CD4-positive, alpha-beta T cell treated with Interleukin-4 for 4 hours (primary cell): ENCODE measurements at places on chromosomes 4 and X.

DNA sequence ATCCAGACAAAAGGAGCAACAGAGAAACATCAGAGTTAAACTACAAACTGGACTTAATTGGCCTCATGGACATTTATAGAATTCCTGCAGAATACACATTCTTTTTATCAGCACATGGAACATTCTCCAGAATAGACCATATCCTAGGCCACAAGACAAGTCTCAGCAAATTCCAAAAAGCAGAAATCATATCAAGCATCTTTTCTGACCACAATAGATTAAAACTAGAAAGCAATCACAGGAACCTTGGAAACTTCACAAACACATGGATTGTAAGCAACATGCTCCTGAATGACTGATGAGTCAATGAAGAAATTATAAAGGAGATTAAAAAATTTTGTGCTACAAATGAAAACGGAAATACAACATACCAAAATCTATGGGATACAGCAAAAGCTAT, 526.7 kb downstream of the PCDH7 start:
- no peak for DNase-seq

DNA sequence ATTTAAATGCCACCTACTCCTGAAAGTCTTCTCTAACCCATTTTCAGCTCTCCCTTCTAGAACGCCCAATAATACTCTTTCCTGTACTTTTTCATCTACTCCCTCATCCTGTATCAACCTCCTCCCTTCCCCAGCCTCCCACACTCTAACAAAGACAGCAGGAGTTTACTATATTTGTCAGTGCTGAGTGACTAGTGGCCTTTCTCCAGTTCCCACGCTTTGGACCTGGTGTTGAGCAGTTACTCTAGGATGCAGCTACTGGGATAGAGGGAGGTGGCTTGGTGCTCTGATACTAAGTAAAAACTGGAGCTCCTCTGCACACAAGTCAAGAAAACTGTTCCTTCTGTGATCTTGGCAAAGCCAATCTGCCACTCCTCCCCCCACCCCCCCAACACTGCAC, 36.1 kb upstream of the KLHL13 start:
- no peak for DNase-seq

- no peak for DNase-seq
Measured at GRCh38 chr4:73751166-73751565, 10.8 kb downstream of the CXCL8 start.

GRCh38 chr4:188680004-188680666, 540.9 kb downstream of the TRIML1 start:
- no peak for DNase-seq

DNA sequence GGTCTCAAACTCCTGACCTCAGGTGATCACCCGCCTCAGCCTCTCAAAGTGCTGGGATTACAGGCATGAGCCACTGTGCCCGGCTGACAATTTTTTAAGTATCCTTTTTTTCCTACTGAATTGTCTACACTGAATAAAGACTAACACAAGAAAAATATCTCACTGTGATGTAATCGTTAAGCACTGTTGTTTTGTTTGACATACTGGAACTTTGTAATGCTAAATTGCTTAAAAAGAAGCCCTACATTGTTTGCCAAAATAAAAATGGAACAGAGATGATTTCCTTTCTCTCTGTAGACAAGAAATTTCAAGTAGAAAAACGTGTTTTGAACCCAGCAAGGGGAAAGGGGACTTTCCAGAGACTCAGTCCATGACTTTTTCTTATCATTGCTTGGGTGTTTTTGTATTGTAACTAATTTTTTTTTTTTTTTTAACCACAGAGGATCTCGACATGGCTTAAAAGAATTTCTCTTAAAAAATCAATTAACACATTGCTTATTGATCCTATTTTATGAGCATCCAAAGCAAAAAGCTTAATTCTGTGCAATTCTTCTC, 74.9 kb downstream of the TMEM156 start:
- peak; percentile 36 for DNase-seq

DNA sequence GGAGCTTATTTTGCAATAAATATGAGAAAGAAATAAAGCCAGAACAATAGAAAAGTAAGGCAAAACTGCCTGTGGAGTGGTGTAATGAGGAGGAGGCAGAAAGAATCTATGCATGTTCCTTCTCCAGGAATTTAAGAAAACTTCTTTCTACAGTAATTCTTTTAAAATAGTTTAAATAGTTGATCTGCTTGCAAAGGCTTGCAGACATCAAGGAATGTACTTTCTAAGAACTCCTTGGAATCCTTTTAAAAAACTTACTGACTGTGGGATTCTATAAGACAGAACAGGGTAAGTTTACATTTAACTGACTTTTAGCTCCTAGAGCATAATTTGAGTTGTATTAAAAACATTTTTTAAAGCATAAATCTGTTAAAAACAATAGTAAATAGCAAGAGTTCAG, 63.2 kb upstream of the ALB start:
- DNase-seq = no peak

DNA sequence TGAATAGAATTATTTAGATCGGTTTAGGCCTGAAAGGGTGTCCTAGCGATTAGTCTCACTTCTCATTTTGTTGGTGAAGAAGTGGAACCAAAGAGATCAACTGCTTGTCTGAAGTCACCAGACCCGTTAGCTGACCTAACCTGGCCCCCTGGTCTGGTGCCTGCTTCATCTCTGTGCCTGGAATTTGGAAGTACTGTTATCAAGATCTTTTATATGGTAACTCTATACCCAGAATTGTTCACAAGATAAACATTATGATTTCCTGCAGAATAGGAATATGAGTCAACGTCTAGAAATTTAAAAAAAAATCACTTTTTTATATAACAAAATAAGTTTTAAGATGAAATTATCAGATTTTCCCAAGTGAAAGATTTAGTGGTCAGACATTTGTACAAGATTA, 37.2 kb downstream of the LRP2BP start:
- no peak for DNase-seq

DNA sequence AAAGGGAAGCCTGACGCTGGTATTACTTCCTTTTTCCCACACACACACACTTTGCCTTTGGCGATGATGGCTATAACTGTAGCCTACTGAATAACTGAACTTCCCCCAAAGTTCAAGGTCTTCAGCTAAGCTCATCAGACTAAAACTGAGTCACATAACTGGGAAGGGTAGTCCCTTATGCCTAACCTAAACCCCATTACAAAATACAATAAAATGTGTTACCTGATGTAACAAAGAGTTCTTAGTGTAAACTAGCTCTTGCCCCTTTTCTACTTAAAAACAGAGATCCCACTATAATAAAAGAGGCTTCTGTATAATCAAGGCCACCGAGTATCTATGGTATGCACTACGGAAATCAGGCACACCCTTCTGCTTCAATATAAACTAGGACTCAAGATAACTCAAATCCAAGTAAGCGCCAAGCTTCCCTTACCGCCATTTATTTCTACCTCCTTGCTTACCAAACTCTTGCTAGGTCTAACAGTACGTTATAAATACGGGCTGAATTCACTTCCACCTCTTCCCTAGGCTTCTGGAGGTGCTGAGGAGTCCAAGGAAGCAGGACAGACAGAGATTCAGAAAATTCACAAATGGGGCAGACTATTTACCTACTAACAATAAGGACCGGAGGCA, 2.4 kb downstream of the OTUD4 start:
- peak; percentile 35 for DNase-seq

DNA sequence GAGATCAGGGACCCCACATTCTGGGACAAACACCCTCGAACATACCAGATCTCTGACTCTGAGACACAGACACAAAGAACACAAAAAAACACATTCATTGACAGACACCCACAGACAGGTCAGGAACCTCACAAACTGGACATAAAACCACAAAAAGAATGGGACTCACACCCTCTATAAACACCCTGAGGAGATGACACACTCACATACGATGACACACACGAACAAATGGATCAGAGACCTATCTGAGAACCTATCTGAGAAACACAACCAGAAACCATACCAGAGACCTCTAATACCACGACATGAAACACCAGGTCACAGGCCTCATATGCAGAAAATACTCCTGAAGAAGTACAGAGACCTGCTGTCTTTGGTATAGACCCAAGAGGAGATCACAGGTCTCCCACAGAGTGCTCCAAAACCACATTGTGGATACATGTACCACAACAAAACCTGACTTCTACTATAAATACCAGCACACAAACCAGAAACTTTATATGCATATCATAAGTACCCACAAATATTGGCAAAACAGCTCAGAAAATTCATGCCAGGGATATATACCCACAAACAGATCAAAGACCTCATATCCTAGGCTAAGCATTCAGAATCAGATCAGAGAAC, 19.5 kb downstream of the SUV39H1 start:
- DNase-seq = peak; percentile 40

GRCh38 chr4:88730811-88731210, 33.2 kb upstream of the NAP1L5 start:
- no peak for DNase-seq

DNA sequence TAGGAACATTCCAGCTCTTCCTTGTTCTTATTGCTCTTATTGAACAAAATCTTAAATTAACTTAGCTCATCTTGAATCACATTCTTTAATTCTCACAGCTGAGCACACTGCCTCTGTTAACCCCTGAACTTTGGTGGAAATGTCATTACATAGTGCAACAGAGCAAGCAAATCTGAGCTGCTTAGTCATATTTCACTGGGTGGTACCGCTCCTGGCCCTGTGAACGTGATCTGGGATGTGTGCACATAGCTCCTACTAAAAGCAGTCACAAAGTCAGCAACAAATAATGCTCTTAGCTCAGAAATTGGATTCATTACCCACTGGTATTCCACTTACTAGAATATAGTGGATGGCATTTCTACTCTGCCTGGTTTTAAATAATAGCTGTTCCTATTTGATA, 27.9 kb downstream of the ARHGEF6 start:
- DNase-seq = no peak

GRCh38 chr4:70676554-70677090, 10.3 kb upstream of the JCHAIN start:
- DNase-seq = no peak

DNA sequence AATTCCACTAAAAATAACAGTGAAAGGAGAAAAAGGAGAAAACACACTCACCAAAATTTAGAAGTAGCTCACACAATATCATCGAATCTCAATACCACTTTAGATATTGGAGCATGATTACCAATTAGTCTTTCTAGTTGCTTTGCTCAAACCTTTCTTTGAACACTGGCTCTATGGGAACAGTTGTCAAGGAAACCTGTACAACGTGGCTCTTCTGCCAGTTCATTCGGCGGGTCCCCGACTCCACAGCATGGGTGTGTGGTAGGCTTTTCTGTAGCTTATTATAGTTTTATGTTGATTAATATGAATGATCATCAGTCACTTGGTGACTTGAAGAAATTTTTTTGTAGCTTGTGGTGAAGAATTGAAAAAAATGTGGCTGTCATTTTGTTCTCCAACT, 50.2 kb upstream of the TMEM150C start:
- no peak for DNase-seq

- peak; percentile 80 for DNase-seq
Measured at GRCh38 chr4:153084980-153085630, 119.1 kb upstream of the TRIM2 start.

- DNase-seq = no peak
Measured at GRCh38 chr4:122906859-122907305, 15.5 kb downstream of the NUDT6 start.

GRCh38 chr4:99436462-99436861, 1.3 kb upstream of the ADH7 start:
- DNase-seq = no peak

DNA sequence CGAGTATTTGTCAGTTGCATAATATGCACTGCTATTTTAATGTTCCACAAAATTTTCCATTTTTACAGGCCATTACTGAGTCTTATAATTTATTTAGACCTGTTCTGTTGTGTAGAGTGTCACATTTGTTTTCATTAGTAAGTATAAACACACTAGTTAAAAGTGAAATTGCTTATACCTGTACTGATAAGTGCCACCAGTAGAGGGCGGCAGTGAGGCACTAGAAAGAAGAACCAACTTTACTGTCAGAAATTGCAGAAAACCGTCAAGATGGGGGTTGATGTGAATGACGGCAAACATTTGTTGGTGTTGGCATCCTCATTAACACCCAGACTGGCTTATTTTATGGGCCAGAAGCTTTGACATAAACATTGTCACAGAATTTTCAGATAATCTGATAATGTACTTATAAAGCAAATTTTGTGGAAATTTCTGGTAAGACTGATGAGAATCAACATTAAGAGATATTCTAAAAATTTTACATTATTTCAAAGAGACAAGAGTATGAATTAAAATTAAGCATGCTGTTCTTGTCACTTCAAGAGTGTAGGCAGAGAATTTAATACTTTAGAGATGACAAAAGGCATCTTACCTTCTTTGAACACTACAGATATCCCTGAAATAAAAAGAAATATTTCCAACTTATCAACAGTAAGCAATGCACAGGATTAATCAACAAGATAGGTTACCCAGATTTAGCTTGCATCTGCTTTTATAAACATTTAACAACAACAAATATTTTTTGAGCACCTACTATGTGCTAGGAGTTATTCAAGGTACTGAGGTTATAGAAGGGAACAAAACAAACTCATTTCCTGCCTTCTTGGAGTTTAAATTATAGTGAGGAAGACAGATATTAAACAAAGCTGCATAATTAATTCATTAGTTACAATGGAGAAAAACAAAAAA, 24.9 kb downstream of the ALPK1 start:
- peak; percentile 85 for DNase-seq

DNA sequence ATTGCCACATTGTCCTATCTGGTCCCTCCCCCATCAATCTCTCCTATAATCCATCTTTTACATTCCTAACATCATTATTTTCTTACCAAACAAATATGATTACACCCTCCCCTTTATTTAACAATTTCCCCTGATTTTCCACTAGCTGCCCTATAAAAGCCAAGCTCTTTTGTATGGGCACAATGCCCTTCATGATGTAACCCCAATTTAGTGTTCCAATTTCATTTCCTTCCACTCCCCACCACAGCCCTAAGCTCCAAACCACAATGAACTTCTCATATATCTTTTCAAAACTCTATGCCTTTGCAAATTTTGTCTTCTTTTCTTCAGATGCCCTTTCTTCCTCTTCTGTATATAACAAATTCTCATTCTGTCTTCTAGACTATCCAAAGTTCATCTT, 39.5 kb upstream of the PTPN13 start:
- peak; percentile 11 for DNase-seq

DNA sequence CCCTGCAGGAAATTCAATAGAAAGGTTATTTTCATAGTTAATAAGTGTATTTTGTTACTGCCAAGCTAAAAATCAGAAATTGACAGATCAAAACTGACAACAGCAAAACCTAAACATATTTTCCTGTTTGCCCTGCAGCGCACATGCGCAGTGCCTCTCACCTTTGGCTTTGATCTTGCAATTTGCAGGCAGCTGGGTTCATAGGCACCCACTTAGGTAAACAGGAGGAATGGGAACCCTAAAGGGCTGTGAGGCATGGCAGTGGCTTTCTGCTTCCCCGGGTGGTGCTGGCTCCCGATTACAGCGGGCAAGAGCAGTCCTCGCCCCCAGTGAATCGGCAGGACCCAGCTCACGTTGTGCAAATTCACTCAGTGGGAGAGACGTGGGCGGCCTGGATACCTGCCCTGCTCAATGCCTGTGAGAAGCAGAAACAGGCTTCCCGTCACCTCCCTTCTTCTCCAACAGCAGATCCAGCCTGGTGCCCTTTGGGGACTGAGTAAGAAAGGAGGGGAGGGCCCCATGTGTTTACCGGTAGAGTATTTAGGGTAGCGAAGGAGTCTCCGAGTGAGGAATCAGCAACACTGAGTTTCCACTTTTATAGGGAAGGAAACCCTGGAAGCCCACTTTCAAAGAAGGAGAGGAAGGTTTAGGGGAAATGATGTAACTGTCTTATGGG, 25.7 kb downstream of the CCKAR start:
- no peak for DNase-seq
